ENCODE measurements at places on chromosomes 4 and X.
A peak's percentile ranks its signal among the peaks of the same experiment; 100 is the strongest.

DNA sequence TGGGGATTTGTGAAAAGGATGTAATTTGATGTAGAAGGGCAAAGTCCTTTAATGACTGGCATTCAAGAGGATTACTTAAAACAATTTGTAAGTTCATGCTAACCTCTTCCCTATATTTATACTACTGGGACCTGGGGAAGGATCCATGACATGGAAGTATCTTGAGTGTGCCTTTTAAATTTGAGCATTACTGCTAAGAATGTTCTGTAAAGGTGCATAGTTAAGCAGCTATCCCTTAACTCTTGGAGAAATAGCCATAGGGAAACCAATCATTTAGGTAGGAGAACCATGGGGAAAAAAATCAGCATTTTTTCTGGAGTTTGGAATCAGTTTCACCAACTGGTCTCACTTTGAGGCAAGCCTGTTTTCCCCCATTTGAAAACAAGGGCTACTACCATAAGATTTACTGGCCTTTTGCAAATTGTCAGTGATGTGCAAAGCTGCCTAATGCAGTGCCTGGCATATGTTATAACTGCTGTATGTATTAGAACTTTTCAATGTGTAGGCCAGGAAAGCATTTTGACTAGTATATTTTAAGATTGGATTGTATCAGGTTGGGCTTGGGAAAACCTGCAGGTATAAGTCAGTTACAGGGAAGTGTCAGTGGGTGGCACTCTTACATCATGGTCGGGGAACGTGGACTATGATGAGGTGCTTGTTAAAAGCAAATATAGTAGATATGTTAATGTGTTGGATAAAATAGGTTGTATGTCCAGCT, 72.1 kb downstream of the PRSS12 start:
- peak; percentile 82 for DNase-seq

- DNase-seq: no peak
These were observed 277.9 kb downstream of the ADGRA3 start for GRCh38 chr4:22237846-22238494.

DNA sequence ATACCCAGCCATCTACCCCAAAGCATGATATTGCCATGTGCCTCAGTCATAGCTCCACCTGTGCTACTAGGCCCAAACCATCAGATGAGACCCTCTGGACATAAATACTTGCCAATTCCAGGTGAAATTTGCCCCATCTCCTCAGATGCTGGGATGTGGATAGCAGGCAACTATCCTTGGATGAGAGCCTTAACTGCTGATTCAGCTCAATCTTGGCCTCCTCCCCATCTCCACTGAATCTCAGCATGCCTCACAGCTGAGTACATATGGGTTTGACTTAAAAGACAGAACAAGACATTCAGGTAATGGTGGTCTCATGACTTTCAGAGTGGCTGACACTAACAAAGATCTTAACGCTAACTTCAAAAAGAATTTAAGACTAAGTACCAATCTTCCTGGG, 50.8 kb upstream of the KLHL13 start:
- DNase-seq: no peak

DNA sequence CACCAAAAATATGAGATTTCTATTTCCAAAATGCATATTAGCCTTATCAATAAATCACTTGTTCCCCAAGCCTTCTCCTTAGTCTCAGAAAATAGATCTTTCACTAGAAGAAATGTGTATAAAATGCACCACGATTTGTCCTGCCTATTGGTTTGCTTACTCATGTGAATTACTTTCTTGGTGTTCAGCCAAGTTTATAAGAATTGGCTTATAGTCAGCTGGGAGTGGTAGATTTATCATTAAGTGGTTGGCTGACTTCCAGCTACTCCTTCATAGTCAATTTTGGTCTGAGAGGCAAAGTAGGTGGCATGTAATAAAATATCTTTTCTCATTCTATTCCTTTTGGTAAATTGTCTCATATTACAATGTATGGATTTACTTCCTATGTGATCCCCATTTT, 1.3 kb downstream of the SULT1E1 start:
- peak; percentile 22 for DNase-seq

GRCh38 chrX:16603822-16604221, 46.1 kb upstream of the S100G start:
- no peak for DNase-seq

GRCh38 chrX:154051201-154051810, 31.6 kb upstream of the IRAK1 start:
- DNase-seq: peak; percentile 61

DNA sequence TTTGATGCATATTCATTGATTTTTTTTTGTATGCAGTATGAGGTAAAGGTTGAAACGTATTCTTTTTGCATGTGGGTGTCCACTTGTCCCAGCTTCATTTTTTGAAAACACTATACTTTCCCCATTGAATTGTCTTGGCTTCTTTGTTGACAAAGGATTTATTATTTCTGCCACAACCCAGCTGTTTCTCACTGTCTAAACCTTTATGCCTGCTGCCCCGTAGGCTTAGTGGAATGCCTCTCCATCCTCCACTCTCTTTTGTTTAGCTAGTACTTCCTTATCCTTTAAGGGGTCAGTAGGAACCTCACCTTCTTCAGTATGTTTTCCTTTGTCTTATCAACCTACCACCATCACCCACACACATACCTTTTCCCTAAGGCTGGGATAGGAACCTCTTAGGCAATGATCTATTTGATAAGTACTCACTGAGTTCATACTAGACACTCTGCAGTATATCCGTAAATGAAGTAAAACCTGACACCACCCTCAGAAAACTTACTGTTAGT, 8.5 kb downstream of the FMR1 start:
- no peak for DNase-seq

DNA sequence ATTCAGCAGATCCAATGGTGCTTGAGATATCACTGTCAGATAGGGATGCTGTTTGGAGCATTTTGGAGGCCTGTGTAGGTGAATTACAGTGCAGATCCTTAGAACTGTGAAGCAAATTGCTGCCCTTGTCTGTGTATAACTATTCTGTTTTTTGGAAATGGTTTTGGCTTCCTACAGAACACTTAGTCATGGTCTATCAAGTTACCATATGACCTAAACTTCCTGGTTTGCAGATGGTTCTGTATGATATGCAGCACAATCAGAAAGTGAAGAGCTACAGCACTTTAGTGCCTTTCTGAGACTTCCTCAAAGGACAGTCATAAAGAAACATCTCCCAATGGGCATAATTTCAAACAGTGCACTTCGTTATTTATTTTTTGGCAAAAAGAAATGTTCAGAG, 688.6 kb downstream of the SH3BGRL start:
- no peak for DNase-seq

GRCh38 chrX:125507119-125507518, 187.4 kb downstream of the TEX13C start:
- peak; percentile 9 for DNase-seq

DNA sequence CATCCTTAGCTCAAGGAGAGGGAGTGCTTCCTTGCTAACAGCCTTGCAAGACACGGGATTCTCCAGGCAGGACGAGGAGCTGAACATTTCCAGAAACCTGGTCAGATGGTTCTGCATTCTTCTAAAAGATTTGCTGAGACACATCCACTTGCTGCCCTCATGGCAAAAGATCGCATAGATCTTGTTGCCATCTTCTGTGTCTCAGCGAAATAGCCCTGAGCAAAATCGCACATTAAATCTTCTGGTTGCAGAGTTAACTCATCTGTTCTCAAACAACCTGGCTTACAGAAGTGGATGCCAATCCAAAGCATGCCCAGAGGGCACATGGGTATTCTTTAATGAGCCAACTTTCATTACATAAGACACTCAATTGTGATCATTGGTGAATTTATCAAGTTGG, 167.5 kb downstream of the PRKX start:
- DNase-seq: no peak

GRCh38 chr4:19650903-19651864, 600.5 kb upstream of the SLIT2 start:
- peak; percentile 43 for DNase-seq

DNA sequence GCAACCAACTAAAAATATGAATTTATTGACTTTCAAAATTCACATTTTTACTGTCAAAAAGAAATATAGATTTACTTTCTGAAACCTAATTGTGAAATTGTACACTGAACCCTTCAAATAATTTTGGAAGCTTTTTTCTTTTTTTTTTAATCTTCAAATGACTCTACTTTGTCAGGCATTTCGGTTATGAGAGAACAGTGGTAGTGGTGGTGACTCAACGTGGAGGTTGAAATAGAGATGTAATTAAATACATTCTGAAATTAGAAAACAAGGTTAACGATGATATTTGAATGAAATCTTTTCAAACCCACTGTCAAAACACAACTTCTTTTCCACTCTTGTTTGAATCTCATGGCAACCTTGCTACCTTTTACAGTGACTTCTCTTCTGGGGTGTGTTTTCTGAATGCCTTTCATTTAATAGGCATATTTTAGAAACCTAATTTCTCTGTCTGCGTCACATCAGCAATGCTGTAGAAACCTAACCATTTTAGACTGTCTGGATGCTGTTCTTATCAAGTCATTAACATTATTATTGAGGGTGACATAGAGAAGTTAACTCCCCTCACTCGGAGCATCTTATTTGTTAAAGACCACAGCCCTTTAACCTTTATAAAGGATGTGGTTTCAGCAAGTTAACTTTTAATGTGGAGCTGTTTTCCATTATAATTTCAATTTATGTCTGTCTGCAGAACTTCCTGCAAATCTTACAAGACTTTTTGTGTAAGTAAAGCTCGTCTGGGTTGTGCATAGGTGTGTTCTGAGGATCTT, 136.8 kb downstream of the PCDH7 start:
- no peak for DNase-seq

- peak; percentile 26 for DNase-seq
These were observed 110.2 kb upstream of the STX18 start for GRCh38 chr4:4651811-4652755.

- no peak for DNase-seq
These were observed 2.3 kb upstream of the RGS12 start for GRCh38 chr4:3290476-3290875.

DNA sequence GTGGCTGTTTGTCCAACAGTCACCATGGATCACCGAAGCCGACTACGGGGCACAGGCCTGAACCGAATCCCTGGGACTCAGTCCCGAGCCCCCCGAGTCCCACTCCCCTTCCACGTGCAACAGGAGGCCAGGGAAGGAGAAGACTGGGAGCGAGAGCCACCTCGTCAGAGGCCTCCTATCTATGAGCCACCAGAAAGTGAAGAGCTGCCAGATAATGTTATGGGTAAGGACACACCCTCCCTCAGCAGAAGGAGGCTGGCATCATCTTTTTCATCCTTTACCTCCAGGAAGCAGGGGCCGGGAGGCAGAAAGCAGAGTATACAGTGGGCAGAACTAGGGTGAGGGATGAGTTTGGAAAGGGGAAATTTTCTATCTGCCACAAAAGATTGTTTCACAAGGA, 2.8 kb upstream of the PRDX4 start:
- DNase-seq: no peak

All from astrocyte of the spinal cord (primary cell).